ENCODE measurements at places on chromosomes 12 and 14.

GRCh38 chr12:45720069-45720468 is 9.4 kb upstream of the ARID2 start:
- no peak for DNase-seq

DNA sequence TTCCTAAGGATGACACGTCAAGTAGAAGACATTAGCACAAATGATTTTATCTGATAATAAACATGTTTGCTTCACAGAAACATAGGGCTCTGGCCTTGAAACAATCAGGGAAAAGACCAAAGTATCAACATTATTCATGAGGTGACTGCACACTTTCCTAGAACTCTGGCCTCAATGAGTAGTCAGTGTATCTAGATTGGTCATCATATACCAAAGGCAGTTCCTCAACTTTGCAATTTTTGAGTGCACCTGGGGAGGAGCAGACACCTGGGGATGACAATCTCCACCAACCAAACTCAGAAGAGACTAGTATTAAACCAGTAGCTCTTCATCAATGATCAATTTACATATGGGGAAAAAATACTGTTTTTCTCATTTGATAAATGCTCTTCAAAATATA is 4.5 kb downstream of the EDDM3A start:
- DNase-seq: no peak

GRCh38 chr14:61188978-61189808 is 91.9 kb downstream of the TMEM30B start:
- DNase-seq: no peak

GRCh38 chr12:28575593-28576205 is 385.4 kb downstream of the CCDC91 start:
- DNase-seq: no peak

DNA sequence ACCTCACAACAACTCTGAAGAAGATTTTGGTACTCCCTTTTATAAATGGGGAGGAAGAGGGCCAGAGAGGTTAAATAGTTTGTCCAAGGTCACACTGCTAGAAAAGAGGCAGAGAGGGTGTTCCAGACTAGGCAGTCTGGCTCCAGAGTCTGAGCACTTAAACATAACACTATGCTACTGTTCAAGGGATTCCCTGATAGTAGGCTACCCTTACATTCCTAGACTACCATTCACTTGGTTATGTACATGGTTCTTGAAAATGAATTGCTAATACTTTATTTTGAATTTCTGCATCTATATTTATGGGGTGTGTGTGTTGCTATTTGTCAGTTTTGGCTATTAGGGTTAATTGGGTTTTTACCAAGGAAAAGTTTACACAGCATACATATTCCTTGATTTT is 7.2 kb downstream of the GNS start:
- no peak for DNase-seq

DNA sequence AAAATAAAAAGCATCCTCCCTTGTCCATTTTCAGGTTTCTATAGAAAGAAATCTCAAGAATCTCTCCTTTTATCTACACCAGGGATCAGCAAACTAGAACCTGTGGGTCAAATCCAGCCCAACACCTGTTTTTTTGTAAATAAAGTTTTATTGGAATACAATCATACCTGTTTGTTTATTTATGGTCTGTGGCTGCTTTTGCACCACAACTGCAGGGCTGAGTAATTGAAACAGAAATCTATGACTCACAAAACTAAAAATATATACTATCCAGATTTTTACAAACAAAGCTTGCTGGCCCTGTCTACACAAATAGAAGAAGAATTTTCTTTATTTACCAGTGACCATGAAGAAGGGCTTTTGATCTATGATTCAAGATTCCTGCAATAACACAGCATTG is 95.1 kb upstream of the COCH start:
- no peak for DNase-seq

DNA sequence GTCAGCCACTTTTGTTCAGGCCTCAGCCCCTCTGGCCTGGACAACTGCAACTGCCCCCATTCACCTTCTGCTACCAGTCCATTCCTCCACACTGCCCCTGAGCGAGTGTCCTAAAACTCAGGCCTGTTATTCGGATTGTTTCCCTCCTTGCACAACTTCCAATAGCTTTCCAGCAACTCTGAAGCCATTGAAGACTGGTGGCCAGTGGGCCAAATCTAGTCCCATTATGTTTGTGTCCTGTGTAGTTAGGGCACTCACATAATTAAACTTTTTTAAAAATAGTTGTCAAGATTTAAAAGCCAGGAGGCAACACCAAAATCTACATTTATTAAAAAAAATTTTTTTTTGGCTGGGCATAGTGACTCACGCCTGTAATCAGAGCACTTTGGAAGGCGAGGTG is 17.8 kb upstream of the FIGNL2 start:
- DNase-seq: no peak

DNA sequence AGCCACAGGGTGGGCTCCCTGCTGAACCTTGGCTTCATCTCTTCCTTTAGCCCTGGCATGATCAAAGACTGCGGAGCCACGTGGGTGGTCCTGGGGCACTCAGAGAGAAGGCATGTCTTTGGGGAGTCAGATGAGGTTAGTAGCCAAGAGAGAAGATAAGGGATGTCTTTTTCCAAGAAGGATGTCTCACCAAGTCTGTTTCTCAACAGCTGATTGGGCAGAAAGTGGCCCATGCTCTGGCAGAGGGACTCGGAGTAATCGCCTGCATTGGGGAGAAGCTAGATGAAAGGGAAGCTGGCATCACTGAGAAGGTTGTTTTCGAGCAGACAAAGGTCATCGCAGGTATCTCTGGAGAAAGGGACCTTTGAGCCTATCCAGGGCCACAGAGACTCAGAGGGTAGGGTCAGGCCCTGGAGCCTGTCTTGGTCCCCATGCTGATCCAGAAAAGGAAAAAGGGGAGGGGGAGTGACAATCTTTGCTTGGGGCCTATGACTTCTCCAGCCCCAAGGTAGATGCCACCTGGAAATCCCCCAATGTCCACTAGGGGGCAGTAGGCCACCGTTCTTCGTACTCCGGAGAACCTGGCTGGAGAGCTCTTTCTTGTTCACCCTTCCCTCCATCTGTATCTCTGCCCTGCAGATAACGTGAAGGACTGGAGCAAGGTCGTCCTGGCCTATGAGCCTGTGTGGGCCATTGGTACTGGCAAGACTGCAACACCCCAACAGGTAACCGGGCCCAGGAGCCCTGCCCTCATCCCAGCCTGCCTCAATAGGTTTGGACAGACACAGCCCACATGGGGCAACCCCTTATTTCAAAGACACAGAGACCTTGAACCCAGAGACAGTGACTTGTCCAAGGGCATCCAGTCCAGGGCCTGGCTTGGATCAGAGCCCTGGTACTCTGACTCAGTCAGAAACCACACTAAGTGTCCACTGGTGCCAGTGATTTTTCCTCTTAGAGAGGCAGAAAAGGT is 2.0 kb downstream of the TPI1 start:
- peak; percentile 12 for DNase-seq

DNA sequence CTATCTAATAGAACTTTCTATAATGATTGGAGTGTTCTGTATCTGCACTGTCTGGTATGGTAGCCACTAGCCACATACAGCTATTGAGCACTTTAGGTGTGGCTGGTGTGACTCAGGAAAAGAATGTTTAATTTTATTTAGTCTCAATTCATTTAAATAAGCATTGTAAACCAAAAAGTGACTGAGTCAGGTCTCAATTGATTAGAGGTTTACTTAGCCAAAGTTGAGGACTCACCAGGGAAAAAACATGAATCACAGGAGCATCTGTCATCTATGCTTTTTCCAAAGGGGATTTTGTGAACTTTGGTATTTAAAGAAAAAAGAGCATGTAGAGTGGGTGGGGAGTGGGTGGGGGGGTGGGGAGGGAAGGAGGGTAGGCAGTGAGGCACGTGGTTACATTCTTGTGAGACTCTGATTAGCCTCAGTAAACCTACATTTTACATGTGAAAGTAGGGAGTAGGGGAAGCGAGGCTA is 473.1 kb downstream of the ATP23 start:
- DNase-seq: no peak

DNA sequence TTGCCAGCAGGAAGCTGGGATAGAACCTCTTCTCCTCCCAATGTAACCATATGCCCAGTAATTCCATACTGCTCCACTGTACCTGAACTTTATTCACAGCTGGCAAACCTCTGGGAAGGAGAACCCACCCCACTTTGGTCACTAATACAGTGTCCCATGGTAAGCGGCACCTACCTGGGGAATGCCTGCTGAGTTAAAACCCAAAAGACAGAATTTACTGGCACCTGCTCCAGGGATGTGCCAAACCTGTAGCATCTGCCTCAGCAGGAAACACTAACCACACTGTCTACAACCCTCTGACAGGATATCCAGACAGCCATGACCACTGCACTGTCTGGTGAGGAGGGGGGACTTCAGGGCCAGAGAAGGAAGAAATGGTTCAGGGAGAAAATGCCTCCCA is 26.6 kb downstream of the DDX24 start:
- DNase-seq: no peak

DNA sequence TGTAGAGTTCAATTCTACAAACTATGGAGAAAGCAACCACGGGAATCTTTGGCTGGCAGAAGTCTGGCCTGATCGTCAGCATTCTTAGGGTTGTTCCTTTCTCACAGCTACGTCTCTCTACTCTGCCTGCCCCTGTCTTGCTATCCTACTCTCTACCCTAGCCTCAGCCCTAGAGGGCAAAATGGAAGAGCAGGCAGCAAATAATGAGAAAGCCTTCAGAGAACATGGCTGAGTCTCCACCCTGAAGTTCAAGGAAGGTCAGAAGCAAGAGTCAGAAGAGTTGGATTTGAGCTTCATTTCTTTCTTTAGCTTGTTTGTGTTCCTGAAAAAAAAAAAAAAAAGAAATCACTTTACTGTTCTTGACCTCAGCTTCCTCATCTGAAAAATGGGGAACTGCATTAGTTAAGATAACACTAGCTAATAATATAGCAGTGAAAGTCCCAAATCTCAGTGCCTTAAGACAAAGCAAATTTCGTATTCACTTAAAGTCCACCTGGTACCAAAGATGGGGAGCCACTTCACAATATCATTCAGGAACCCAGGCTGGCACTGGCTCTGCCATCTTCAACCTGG is 50.2 kb upstream of the CCND2 start:
- DNase-seq: no peak

GRCh38 chr14:68397371-68397811 is 395.5 kb downstream of the ZFP36L1 start:
- DNase-seq: no peak

DNA sequence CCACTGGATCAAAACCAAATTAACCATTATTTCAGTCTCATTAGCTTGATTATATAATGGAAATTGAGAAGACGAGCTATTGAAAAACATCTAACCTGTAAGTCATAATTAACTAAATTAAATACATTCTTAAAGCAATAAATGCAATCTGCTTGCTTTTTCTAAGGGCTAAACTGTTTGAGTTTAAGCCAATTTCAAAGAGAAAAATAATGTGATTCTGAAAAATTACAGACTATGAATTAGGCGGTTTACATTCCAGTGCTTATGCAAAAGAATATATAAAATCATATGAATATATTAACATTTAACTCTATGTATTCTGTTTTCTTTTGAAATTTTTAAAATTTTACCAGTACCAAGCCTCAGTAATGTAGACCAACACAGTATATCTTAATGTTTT is 1349.4 kb downstream of the FSCB start:
- no peak for DNase-seq

DNA sequence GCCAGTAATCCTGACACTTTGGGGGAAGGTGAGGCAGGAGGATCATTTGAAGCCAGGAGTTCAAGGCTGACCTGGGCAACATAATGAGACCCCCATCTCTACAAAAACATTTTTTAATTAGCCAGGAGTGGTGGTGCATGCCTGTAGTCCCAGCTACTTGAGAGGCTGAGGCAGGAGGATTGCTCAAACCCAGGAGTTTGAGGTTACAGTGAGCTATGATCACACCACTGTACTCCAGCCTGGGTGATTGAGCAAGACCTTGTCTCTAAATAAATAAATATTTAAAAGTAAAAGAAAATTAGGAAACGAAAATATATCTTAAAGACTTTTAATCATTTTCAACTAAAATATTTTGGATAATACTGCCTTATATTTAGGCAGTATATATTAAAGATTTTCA is 25.9 kb downstream of the CKB start:
- no peak for DNase-seq

- DNase-seq: no peak
Observed at GRCh38 chr12:304805-305204, 42.2 kb upstream of the SLC6A13 start.

GRCh38 chr12:106790020-106790419 is 15.5 kb downstream of the RIC8B start:
- no peak for DNase-seq

GRCh38 chr14:62213516-62213915 is 451.3 kb downstream of the SNAPC1 start:
- DNase-seq: no peak

DNA sequence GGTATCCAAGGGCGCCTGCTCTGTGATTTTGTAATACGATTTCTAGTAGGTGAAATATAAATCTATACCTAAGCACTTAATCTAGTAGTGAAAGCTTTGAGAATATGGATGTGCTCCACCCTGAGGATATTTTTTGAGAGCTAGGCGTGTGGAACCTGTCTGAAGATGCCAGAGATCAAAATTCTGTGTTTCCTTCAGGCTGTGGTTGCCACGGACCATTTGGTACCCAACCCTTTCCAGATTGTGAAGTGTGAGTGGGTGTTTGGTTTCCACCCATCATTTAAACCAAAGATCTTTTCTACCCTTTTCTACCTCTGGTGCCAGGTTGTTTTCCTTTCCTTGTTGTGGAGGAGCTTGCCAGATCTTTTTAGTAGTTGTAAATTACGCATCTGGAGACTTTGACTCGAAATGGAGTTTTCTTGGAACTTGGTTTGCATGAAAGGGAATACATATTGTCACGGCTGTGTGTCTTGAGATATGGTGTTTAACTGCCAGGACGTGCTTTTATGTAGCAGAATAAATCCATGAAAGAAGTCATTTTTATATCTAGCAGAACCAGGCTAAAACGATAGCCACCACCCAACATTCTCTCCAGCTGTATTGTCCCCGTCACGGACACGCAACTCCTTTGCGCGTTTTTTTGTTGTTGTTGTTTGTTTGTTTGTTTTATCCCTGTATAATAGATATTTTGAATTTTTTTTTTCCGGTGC is 2.2 kb downstream of the LRFN5 start:
- no peak for DNase-seq

GRCh38 chr14:50027816-50028215 is 88.6 kb downstream of the VCPKMT start:
- no peak for DNase-seq
